Foreskin keratinocyte (primary cell): ENCODE measurements at places on chromosomes 4 and X. TPM values are rescaled to one million over a fixed set of nuclear protein-coding genes. Genes with fewer than 3 reads are reported as not detected.

The DDX53 gene
- polyA plus RNA-seq = not detected in 2 replicates

The TEX13B gene
- not detected in 2 replicates for polyA plus RNA-seq

The SLC25A53 gene
- 1.1 and 1.2 TPM in 2 replicates for polyA plus RNA-seq

The MAGEA11 gene
- polyA plus RNA-seq = not detected in 2 replicates

The PPA2 gene
- polyA plus RNA-seq = 118 and 144 TPM in 2 replicates

The HPGD gene
- 0.16 and 0.18 TPM in 2 replicates for polyA plus RNA-seq

The ATP7A gene
- 0.51 and 0.53 TPM in 2 replicates for polyA plus RNA-seq

The POU3F4 gene
- not detected in 2 replicates for polyA plus RNA-seq

The STOX2 gene
- polyA plus RNA-seq = 0.14 and 0.24 TPM in 2 replicates

The GAGE12H gene
- polyA plus RNA-seq = not detected in 2 replicates
